T47D (cell line): ENCODE measurements at places on chromosomes 4 and X.

GRCh38 chrX:147803948-147804347 lies 107.8 kb upstream of the FMR1 start:
- DNase-seq, result peak; percentile 33

- DNase-seq, result no peak
These were observed 25.6 kb upstream of the CORIN start for GRCh38 chr4:47863486-47863885.

DNA sequence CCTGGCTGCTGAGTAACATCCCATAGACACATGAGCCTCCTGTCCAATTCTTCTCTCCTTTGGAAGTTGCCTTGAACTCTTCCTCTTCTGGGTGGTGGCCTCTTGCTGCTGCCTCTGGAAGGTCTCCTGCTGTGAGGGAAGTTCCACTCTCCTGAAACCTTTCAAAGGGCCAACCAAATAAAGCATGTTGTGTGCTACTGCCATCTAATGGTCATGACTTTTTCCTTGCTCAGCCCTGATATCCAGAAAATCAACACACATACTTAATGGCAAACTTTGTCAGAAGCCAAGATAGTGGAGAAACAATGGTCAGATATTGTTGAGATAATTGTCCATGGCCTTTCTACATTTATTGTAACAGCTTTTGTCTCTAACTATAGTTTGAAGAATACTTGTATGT lies 19.1 kb upstream of the ZXDA start:
- no peak for DNase-seq

DNA sequence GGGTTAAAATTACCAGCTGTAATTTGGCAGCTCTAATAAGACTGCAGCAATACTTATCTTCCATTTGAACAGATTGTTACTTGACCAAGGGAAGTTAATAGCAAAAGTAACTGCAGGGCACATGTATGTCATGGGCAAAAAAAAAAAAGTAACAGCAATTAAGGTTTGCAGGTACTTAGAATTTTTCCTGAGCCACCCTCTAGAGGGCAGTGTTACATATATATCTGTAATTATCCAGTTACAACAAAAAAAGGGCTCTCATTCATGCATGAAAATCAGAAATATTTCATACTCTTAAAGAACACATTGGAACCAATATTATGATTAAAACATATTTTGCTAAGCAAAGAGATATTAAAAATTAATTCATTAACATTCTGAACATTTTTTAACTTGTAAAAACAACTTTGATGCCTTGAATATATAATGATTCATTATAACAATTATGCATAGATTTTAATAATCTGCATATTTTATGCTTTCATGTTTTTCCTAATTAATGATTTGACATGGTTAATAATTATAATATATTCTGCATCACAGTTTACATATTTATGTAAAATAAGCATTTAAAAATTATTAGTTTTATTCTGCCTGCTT lies 25.1 kb downstream of the XIAP start:
- DNase-seq, result peak; percentile 29

- no peak for DNase-seq
These were observed 114.0 kb upstream of the INPP4B start for GRCh38 chr4:142960126-142960525.

- peak; percentile 80 for DNase-seq
These were observed 639.9 kb downstream of the SPOCK3 start for GRCh38 chr4:166594326-166594946.

DNA sequence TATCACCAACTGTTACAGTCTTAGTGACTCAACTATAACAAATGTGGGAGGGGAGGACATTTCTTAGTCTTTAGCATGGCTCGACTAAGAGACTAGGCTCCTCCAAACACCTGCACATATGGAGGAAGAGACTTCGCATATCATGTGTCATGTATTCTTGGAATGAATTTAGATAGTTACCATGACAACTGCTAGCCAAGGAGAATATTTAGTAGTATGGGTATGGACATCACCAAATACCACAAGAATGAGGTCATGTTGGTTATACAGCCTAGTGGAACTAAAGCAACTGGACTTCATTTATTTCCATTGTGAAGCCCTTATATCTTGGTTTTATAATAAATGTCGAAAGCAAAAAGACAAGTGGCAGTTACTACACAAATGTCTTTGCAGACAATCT lies 512.3 kb downstream of the CFAP47 start:
- no peak for DNase-seq

DNA sequence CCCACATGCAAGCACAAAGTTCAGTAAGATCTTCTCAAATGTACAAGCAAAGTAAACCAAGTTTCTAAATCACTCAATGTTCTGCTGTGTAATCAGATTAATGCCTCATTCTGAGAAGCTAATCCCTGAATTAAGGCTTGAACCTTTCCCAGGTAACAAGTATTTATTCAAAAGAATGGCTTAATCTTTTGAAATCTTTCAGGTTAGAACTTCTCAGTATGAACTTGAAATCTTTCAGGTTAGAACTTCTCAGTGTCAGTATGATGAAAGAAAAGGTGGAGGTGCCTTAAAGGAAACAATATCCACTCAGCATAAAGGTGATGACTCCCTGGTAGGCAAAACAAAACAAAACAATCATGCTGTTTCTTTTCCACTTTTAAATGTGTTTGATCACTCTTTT lies 29.0 kb downstream of the TMPRSS11B start:
- no peak for DNase-seq

DNA sequence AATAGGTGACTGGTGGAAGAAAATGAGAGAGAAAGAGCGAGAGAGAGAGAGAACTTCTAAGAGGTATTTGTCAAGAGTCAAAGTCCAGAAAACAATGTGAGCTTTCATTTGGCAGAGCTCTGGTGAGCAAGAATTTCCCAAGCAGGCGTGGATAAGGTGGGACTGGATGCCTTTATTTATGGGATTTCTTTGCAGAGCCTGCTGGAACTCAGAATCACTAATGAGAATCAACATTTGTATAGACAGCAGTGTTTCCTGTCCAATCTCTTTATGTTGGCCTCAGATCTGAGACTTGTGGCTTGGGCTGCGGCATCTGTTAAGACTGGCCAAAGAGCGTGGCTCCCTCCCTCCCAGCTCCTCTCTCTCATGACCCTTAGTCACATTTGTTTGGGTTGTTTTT lies 67.9 kb upstream of the TBL1X start:
- DNase-seq, result no peak

DNA sequence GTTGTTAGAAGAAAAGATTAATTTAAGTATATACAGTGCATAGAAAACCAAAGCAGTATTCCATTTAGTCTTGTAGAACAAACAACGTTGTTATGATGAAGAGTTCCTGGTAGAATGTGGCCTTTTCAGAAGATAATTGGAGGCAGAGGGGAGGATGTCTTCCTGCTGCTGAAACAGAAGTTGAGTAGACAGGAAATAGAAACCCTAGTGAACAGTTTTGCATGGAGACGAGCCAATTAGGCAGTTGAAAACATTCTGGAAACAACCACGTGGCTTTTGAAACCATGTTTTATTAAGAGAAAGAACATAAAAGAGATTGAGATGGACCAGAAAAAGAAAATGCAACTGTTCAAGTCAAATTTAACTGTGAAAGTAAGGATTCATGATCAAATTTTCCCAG lies 325.2 kb downstream of the CAMK2D start:
- no peak for DNase-seq

GRCh38 chrX:20361890-20362262 lies 95.2 kb upstream of the RPS6KA3 start:
- peak; percentile 73 for DNase-seq

GRCh38 chr4:52651996-52652672 lies 7.0 kb downstream of the USP46 start:
- no peak for DNase-seq

GRCh38 chr4:17670423-17670822 lies 56.0 kb downstream of the MED28 start:
- DNase-seq, result no peak

GRCh38 chr4:138052806-138053632 lies 189.1 kb downstream of the SLC7A11 start:
- DNase-seq, result no peak

DNA sequence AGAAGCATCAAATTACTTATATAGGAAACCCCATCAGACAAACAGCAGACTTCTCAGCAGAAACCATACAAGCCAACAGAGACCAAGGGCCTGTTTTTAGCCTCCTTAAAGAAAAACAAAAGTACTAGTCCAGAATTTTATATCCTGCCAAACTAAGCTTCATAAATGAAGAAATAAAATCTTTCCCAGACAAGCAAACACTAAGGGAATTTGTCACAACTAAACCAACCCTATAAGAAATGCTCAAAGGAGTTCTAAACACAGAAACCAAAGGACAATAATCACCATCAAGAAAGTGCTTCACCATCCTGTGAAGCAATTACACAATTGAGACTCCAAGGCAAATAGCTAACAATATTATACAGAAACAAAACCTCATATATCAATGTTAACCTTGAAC lies 238.6 kb downstream of the NKX6-1 start:
- no peak for DNase-seq

DNA sequence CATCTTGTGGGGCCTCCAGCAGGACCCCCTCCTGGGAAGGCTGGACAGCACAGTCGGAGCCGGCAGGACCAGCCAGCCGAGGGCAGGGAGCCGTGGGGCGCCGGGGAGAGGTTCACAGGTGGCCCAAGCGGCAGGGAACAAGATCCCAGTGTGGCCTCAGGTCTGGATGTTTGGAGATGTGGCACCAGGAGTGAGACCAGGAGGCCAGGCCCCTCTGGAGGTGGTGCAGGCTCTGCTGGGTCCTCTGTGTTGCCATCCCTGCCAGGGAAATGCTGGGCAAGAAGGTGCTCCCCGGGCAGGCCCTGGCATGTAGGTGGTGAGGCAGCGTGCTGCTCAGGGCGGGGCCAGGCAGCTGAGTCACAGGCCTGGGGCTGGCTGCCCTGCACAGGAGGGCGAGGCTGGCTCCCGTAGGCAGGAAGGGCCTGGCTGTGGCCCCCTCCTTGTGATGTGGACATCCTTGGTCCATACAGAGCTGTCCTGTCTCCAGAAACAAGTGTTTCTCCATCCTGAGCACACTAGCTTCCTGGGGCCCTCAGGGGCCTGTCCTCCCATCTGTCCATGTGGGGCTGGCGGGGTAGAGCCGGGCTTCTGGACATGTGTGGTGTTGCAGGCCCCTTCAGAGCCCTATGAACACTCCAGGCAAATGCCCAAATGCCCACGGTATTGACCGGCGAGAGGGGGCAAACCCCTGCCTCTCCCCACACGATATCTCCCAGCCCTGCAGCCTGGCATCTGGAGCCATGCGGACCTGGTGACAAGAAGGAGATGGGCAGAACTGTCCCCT lies 4.8 kb upstream of the HGFAC start:
- DNase-seq, result peak; percentile 92

DNA sequence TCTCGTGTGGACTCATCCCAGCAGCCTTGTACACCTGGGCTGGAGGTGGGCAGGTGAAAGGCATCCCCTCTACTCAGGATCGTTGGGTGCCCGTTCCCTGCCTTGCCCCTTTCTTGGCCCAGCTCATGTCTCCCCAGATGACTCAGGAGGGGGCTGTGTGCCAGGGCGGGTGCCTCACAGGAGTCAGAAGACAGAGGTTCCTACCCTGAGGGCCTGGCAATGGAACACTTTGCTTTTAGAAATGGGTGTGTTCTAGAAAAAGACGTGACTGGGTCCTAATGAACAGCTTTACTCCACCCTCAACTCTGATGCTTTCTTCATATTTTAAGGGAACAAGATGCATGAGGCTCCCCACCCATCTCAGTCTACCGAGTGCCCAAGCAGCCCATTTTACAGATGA lies 22.5 kb upstream of the TRIM2 start:
- no peak for DNase-seq

GRCh38 chr4:164056426-164057142 lies 562.1 kb downstream of the TMA16 start:
- no peak for DNase-seq

DNA sequence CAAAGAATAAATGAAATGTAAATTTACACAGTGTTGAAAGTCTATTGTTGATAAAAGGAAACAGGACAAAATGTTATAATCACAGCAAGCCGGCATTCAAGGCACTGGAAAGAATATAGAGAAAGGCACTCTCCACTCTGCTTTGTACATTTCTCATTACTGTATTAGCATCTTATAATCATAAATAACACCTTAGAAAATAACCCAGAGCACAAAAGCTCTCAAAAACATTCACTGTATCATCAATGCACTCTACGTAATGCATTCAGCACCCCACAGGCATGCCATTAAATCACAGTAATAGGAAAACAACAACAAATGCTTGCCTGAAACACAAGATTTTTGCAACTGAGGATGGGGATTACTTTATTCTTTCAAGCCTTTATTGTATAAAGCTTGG lies 75.3 kb upstream of the TRPC3 start:
- DNase-seq, result no peak

GRCh38 chrX:22742174-22742573 lies 257.6 kb upstream of the DDX53 start:
- no peak for DNase-seq

- no peak for DNase-seq
These were observed 43.8 kb downstream of the PDS5A start for GRCh38 chr4:39933671-39934590.

GRCh38 chr4:15182600-15183220 lies 180.4 kb downstream of the CPEB2 start:
- DNase-seq, result no peak

- DNase-seq, result no peak
These were observed 273.9 kb downstream of the TLL1 start for GRCh38 chr4:166146806-166147540.

DNA sequence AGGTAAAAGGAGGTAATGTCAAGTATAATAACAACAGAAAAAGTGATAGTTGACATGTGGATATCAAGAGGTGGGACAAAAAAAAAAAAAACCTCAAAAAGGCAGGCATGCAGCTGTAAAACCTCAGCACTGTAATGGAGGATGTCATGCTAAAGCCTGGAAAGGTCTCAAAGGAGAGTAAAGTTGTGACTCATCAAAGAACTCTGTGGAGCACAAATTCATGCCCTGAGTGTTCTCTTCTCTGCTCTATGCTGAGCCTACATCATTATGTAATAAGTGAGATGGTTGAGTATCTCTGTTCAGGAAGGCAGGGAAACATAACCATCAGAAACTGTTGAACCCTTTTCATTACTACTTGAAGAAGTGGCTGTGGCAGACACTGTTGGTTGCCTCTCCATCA lies 597.8 kb downstream of the BCOR start:
- no peak for DNase-seq

DNA sequence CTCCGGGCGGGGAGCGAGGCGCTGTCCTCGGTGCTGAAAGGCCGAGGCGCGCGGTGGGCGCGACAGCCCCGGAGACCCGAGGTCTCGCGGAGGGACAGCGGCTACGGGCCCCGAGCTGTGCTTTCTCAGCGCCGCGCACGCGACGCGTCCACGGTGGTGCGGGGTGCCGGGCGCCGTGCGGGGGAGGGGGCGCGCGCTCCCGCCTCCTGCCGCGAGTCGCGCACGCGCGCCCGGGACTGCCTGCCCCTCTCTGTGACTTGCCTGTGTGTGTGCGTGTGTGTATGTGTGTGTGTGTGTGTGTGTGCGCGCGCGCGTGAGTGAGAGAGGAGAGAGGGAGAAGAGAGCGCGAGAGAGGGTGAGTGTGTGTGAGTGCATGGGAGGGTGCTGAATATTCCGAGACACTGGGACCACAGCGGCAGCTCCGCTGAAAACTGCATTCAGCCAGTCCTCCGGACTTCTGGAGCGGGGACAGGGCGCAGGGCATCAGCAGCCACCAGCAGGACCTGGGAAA lies at the start of gene GRIA2:
Gene GRIA2, plus strand, starts transcription at position 358 of the 511 bp plus-strand sequence. CDS start 315 bp downstream, outside the sequence.
- DNase-seq, result peak; percentile 76

- DNase-seq, result no peak
These were observed 537.5 kb downstream of the BCOR start for GRCh38 chrX:39560271-39560670.
